Panc1 (cell line): ENCODE measurements at places on chromosomes 1 and 21.

GRCh38 chr1:111734426-111734825 lies 4.8 kb downstream of the INKA2 start:
- no peak for DNase-seq

DNA sequence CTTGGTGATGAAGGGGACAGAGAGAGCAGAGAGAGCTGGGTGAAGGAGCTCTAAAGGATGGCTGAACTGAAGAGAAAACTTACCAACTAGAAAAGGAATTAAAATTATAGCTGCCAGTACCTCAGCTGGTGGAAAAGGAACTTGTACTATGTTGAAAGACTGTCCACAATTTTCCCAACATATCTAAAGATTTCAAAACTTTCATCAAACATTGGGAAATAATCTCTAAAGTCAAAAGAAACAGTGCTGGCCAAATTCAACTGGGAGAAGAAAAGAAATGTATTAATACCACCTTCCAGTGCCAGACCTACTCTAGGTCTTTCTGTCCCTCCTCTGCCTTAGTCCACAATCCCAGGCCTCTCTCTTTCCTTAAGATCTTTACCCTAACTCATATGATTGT lies 6.1 kb downstream of the SMG5 start:
- no peak for DNase-seq

GRCh38 chr1:62423580-62424242 lies 13.1 kb upstream of the USP1 start:
- DNase-seq, result no peak

GRCh38 chr21:37862536-37862935 lies 53.7 kb downstream of the KCNJ6 start:
- no peak for DNase-seq

- no peak for DNase-seq
Measured at GRCh38 chr1:2789986-2790581, 11.4 kb downstream of the TTC34 start.

DNA sequence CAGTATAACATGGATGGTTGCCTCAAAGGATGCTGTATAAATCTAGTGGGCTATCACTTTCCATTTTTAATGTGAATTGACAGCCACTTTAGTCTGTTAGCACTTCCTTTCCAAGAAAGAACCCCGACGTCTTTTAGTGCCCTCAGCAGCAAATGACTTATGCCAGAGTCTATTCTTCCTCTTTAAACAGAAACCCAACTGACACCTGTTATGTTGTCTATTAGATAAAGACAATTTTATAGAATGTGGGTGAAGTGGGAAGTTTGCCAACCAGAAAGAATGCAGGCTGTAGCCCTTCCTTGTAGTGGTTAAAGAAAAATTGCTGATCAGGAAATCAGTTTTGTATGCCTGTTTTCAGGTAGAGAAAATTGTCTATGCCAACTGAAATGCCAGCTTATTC lies 344.9 kb downstream of the ZNF326 start:
- no peak for DNase-seq

DNA sequence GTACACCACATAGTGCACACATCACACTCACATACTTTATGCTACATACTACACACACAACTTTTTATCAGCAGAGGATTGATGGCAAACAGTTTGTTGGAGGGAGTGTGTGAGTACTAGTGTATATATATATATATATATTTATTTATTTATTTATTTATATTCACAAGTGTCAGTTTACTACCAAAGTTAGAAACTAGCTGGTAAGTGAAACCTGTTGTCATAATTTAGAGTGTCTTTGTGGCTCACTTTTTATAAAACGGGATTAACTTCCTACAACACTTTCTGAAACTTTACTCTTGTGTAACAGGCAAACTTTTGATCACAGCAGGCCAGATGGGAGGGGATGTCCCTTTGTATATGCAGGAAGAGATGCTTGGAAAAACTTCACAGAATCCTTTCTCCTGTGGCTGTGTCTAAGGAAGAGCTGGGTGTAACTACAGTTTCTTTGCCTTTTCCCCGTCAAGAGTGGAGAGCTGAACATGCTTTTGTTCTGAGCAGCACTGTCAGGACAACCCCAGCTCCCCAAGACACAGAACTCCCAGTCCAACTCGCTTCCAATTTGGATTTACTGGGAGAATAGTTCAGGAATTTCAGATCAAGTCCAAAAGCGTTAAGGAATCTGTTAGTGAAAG lies 1.9 kb upstream of the SAMD13 start:
- no peak for DNase-seq

- DNase-seq, result no peak
Measured at GRCh38 chr1:9425859-9426258, 113.4 kb upstream of the SLC25A33 start.

DNA sequence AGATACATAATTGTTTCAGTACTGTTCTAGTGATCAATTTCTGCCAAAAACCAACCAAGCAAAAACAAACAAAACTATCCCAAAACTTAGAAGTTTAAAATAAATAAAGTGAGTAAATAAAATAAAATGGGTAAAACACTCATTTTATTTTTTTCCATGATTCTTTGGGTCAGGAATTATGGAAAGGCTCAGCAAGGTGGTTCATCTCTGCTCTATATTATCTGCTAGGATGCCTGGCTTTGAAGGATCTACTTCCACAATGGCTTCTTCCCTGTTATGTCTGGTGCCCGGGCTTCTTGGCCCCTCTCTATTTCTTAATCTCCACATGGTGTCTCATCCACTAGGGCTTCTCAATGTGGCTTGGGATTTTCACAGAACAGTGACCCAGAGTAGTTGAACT lies 29.1 kb upstream of the ADAMTS1 start:
- no peak for DNase-seq

DNA sequence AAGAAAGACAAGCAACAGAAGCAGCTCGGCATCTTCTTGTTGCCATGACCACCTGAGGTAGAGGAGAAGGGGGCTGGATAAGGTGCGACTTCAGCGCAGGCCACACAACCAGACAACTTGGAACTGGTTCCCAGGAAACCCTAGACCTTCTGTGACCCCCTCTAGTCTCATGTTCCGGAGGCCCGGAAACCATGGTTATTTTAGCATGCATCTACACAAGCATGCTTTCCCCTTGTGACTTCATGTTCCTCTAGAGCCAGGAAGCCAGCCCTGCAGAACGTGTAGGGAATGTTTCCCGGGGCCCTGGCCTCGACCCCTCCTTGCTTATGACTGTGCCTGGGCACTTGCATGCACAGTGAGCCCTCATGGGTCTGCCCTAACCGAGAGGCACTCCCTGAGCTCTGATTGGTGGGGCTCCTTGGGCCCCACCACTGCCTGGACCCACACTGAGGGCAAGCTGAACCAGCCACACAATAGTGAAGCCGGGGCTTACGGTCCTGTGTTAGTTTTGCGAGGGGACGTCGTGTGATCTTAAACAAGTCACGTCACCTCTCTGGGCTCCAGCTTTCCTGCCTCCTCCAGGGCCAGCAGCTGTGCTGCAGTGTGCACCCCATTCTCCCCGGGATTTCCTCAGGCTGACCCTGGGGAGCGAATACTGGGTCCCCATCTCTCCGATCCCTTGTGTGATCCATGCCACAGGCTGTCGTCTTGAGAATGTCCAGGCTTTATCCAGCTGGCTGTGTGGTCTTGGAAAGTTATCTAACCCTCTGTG lies 12.0 kb upstream of the MX2 start:
- no peak for DNase-seq

GRCh38 chr21:33299181-33299752 lies 25.5 kb upstream of the IFNAR1 start:
- DNase-seq, result no peak

GRCh38 chr1:214044438-214045214 lies 56.9 kb downstream of the PROX1 start:
- DNase-seq, result no peak

DNA sequence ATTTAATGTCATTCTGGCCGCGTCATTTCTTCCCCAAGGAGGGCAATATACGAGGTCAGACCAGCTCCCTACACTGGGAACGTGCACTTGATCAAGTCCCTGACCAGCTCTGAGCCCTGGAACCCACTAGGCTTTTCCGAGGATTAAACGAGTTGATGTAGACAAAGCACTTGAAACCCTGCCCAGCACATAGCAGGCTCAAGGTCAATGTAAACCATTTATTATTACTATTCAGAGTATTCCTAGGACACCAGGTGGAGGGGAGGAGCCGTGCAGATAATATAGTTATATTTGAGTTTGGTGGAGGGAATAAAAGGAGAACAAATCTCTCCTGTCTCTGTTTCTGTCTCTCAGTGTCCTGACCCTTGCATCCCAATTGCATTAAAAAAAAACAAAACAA lies 174.1 kb upstream of the IGSF21 start:
- DNase-seq, result no peak

DNA sequence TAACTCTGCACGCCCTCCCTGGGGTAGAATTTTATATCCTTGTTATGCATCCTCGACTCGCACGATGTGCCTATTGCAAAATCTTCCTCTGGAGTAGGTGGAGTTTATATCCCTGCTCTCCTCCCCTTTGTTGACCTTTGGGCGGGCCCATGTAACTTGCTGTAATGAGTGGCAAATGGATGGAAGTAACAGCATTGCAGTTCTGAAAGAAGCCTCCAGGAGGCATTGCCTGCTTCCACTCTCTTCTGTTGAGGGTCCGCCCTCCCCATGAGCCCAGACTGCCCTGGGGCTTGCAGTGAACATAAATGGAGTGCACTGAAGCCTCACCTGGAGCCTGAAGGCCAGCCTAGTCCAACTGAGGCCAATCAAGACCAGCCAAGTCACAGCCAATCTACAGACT lies 62.2 kb upstream of the GRIK3 start:
- DNase-seq, result no peak

- DNase-seq, result no peak
Measured at GRCh38 chr21:39675993-39676661, 63.4 kb downstream of the B3GALT5 start.

GRCh38 chr1:84293766-84294165 lies 7.7 kb upstream of the SAMD13 start:
- DNase-seq, result no peak

DNA sequence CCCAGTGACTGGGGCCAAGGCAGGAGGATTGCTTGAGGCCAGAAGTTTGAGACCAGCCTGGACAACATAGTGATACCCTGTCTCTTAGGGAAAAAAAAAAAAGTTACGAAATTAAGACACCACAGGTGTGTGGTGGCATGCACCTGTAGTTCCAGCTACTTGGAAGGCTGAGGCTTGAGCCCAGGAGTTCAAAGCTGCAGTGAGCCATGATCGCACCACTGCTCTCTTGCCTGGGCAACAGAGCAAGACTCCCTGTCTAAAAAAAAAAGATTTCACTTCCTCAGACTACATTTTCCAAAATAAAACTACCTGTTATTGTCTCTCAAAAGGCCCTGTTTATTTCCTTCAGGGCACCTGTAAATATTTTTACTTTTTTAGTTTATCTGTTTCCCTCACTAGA lies 4.7 kb upstream of the STK40 start:
- no peak for DNase-seq

GRCh38 chr1:31886866-31887265 lies 51.3 kb downstream of the PTP4A2 start:
- DNase-seq, result no peak

GRCh38 chr21:33071770-33072306 lies 1.9 kb downstream of the OLIG1 start:
- no peak for DNase-seq

GRCh38 chr1:93746021-93746812 lies 64.6 kb upstream of the BCAR3 start:
- DNase-seq, result no peak

- no peak for DNase-seq
Measured at GRCh38 chr1:114314098-114314497, 160.4 kb upstream of the SYT6 start.

- DNase-seq, result no peak
Measured at GRCh38 chr1:106748606-106749005, 307.9 kb upstream of the PRMT6 start.

DNA sequence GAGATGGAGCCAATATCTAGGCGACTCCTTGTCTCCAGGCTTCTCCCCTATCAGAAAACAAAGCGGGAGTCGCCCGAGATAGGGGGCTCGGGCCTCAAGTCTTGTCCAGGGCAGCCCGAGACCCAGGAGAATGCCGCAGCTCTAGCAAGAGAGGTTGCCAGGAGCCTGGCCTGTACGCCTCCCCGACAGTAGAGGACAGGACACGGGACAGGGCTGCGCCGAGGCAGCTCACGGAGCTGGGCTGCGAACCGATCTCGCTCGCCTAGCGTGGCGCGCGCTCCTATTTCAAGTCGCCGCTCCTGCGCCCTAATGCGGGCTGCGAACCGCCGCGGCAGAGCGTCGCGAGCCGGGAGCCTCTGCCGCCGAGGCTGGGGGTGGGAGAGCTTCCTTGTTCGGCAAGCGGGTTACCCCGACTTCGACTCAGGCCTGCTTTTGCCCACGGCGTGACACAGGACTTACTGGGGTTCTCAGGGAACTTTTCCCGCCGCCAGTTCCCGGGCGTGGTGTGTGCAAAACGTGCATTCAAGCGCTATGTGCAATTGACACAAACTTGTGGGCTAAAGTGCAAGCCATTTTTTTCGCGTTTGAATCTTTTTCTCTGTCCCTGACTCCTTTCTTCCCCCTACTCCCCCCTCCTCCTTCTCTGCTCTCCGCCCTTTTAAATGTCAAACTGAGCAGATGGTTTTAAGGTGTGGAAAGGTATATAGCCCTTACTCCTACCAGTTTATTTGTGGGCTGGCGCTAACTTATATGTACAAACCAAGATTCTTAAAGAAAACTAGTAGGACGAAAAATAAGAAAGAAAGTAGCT lies 2.4 kb upstream of the PROX1 start:
- DNase-seq, result no peak

- DNase-seq, result no peak
Measured at GRCh38 chr1:92315766-92316599, 17.1 kb downstream of the RPAP2 start.
